ENCODE measurements at places on chromosomes 1 and 21.

- no peak for DNase-seq
These were observed 31.1 kb downstream of the CD160 start for GRCh38 chr1:145750426-145750825.

- DNase-seq = no peak
These were observed 128.5 kb upstream of the ERRFI1 start for GRCh38 chr1:8154621-8155052.

GRCh38 chr1:217435204-217435603, 195.7 kb downstream of the GPATCH2 start:
- no peak for DNase-seq

GRCh38 chr1:55181666-55182065, 33.5 kb downstream of the USP24 start:
- DNase-seq = no peak

DNA sequence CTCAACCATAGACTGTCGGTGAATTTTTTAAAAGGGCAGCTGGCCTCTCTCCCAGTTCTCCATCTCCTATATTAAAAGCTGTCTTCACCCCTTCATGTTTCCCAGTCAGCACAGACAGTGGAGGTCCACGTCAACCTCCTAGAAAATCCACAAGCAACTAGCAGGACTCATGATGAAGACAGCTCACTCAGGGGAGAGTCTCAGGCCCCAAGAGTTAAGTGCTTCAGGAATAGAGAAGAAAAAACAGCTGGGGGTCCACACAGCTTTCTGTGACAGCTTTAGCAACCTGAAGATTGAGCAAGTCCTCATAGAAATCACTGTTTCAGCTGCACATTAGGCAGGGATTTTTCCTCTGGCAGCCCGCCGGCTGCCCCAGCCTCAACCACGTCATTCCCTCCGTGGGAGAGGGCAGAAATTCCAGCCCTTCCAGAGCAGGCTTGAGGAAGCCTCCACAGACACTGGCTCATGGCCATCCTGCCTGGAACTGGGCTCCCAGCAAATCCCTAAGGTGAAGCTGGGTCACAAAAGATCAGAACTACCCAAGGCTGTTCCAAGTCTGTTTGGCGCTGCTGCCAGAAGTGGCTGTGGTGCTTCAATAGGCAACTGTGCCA, 15.2 kb downstream of the GPR161 start:
- DNase-seq = no peak

DNA sequence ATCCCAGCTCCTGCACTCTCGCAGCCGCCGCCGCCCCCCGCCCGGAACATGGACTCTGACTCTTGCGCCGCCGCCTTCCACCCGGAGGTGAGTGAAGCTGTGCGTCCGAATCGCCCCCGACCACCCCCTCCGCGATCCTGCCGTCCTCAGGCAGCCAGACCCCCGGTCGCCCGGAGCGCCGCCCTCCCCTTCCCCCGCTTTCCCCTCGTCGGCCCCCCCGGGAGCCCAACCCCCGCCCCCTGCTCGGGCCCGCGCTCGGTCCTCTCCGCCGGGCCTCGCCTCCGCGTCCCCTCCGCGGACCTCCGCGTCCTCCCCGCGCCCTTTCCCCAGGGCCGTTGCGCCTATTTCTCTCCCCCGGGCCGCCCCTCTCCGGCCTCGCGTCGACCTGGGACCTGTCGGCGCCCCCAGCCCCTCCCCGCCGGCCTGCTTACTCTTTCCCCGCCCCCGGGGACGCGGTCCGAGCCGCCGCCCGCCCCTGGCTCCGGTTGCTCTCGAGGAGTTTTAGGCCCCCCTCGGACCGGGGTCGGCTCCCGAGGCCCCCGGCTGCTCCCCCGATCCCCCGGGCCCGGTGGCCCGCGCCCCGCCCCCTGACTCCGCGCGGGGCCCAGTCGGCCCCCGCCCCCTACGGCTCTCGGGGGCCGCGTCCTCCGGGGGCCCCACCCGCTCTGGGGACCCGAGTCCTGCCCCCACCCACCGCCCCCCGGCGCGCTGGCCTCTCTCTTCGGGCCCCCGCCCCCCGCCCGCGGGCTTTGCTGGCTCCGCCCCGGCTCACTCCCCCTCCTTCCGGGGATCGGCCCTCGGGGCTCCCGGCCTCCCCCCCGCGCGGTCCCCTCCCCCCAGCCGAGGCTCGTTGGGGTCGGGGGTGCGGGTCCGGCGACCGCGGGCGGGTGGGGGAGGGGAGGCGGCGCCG, 743 bp downstream of the PHF13 start:
- peak; percentile 79 for DNase-seq

GRCh38 chr1:109356915-109357314, 40.8 kb downstream of the SORT1 start:
- DNase-seq = no peak

DNA sequence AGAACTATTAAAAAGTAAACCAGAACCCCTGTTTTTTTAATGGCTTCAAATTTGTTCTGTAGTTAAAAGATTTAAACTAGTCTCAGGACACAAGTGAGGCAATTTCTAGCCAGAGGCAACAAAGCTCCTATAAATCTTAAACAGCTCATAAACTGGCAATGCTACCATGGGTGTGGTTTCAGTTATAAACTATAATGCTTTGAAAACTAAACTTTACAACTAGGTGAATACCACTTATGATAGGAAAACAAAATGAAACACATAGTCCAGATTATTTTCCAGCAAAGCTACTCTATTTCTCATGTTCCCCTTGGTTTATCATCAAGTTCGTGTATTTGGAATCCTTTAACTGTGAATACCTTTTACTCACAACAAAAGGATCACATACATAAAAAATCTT, 282.5 kb downstream of the VAV3 start:
- DNase-seq = no peak

DNA sequence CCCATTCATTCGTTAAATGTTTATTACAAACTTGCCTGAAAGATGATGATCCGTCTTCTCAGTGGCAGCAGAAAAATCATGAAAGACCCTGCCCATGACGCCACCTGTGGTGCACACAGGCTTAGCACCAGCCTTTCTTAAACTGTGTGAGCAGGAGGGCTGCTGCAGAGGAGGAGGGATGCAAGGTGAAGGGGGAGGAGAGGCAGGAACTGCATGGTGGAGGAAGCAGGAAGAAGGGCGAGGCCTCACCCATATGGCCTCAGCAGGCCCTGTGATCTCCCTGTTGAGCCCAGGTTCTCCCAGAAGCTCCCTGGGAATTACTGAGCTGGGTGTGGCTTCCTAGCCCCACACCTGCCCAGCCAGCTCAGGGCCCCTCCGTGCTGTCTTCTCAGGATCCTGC, 25.0 kb upstream of the RD3 start:
- peak; percentile 33 for DNase-seq

- no peak for DNase-seq
These were observed 94.2 kb downstream of the ARHGEF10L start for GRCh38 chr1:17633654-17634053.

GRCh38 chr1:24752305-24752704, 7.1 kb downstream of the CLIC4 start:
- no peak for DNase-seq

GRCh38 chr21:46124083-46124925, 26.4 kb downstream of the COL6A2 start:
- peak; percentile 16 for DNase-seq
